HFFc6 (cell line): ENCODE measurements at places on chromosomes 1 and 21.
A peak's percentile ranks its signal among the peaks of the same experiment; 100 is the strongest.

DNA sequence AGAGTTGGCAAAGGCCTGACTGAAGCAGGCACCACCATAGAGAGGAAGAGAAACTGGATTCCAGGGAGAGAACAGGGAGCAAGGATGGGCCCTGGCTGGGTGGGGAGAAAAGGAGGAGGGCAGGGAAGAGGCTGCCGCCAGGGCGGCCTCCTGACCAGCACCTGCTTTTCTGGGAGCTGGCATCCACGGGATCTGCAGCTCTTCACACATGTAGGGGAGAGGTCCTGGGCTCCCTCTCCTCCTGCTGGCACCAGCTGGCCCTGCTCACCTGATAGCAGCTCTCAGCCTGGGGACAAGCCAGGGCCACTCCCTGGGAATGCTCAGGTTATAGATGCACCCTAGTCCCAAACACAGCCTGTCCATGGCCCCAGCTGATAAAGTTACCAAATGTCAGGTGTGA lies 39.9 kb downstream of the TEX35 start:
- DNase-seq, result no peak

- DNase-seq, result no peak
These were observed 17.8 kb downstream of the GBP6 start for GRCh38 chr1:89381618-89382017.

- peak; percentile 66 for DNase-seq
These were observed 45.2 kb downstream of the ATP1A1 start for GRCh38 chr1:116418091-116418830.

DNA sequence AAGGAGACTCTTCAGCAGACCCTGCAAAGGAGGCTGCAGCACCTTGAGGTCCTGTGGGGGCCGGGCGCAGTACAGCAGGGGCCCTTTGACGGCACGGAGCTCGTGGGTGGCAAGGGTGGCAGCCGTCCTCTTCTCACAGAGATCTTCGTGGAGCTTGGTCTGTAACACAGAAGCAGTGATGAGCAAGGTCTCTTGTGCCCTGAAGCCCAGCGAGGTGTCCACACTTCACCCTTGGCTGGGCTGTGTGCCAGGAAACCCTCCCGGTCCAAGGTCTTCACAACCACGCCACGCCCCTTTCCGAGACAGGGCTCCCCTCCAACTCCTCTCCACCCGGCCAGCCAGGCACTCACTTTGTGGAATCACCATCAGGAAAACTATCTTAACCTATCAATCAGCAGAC lies 11.3 kb downstream of the LRRC47 start:
- no peak for DNase-seq

DNA sequence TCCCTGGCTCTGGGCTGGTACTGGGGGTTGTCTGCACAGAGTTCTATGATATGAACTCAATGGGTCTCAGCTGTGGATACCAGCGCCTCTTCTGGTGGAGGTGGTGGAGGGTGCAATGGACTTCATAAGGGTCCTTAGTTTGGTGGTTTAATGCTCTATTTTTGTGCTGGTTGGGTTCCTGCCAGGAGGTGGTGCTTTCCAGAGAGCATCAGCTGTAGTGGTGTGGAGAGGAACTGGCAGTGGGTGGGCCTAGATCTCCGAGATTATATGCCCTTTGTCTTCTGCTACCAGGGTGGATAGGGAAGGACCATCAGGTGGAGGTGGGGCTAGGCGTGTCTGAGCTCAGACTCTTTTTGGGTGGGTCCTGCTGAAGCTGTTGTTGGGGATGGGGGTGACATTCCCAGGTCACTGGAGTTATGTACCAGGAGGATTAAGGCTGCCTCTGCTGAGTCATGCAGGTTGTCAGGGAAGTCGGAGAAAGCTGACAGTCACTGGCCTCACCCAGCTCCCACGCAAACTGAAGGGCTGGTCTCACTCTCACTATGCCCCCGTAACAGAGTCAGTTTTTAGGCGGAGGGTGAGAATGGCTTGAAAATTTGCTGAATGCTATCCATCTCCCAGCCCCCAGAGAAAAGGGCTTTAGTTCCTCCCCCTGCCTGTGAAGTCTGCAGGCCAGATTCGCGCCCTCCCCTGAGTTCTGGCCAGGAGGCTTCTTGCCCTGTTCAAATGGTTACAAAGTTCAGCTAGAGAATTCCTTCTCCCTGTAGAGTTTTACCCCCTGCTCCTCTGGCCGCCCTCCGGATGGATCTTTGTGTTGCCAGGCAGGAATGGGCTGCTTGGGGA lies 902.9 kb downstream of the LTN1 start:
- no peak for DNase-seq

GRCh38 chr1:50969611-50970508 lies at the start of gene CDKN2C:
Gene CDKN2C (plus strand): TSS chr1:50970245. CDS start chr1:50970369, 124 bp downstream.
- peak; percentile 92 for DNase-seq

DNA sequence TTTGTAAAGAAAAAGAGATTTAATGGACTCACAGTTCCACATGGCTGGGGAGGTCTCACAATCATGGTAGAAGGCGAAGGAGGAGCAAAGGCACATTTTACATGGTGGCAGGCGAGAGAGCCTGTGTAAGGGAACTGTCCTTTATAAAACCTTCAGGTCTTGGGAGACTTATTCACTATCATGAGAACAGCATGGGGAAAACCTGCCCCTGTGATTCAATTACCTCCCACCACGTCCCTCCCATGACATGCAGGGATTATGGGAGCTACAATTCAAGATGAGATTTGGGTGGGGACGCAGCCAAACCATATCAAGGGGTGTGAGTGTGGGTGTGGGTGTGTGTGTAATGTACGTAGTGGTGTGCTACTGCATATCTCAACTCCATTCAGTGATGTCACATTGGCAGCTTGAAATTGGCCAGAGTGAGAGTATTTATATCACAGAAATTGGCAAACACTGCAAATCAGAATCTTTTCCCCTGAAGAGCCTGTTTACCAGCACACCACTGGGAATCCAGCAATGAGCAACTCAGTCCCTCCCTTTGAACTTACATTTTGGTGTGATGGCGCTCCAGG lies 5.4 kb downstream of the ARHGEF10L start:
- no peak for DNase-seq
